ENCODE measurements at places on chromosomes 2 and 18. TPM values are rescaled to one million over a fixed set of nuclear protein-coding genes. Genes with fewer than 3 reads are reported as not detected.

GRCh38 chr2:219592736-219593135 lies 4.9 kb upstream of the STK11IP start:
- no peak for DNase-seq
- H3K4me1 ChIP-seq, result no peaks in the 10 kb centered on the region
- H3K27ac ChIP-seq, result no peak overlapping the region
- H3K36me3 ChIP-seq, result no peaks in the 10 kb centered on the region

DNA sequence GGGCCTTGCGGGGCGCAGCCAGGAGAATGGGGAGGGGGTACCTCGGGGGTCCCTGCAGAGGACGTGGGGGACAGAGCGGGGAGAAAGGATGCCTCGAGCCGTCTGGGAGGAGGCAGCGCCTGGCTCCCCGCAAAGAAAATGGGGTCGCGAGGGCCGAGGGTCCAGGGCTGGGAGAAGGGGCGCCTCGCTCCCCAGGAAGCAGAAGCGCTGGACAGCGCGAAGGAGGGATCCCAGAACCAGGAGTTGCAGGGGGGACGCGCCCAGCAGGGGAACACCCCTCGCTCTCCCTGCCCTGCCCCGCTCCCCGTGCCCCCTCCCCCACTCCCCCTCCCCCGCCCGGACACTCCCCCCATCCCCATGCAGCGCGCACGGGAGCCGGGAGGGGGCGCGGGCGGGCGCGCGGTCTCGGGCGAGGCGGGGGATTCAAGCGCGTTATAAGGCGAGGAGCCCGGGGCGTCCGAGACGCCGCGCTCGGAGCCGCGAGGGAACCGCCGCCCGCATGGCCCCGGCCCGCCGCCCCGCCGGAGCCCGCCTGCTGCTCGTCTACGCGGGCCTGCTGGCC lies at the start of gene ERFE:
TSS of gene ERFE (plus strand) at position 462 of the 562 bp plus-strand sequence. CDS start at position 500, 38 bp downstream.
- peak within 1 kb of the TSS; percentile 25 for H3K4me3 ChIP-seq
- no peaks in the 10 kb centered on the region for H3K27me3 ChIP-seq
- peak within 1 kb of the TSS; percentile 19 for H3K27ac ChIP-seq
- H3K36me3 ChIP-seq, result no peaks in the 10 kb centered on the region
- peaks cover 20% of the 10 kb centered on the region for H3K4me1 ChIP-seq

DNA sequence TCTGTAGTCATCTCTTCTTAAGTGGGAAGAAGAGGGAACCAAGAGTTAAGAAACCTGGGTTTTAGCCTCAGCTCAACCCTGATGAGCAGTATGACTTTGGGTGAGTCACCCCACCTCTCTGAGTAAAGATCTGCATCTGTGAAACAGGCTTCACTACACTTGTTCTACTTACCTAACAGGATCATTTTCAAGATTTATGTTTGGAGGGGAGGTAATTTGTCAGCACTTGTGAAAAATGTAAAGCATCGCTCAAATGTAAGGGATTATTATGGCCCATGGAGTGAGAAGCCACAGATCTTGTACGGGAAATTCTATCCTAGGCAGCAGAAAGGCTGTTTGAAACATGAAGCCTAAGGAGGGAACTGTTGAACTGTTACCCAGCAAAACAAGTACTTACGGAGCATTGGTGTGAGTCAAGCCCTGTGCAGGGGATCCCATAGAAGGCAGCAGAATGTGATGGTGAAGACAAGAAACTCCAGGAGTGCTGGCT lies 160.6 kb downstream of the PRKCE start:
- no peak overlapping the region for H3K4me3 ChIP-seq
- H3K4me1 ChIP-seq, result peaks cover 8% of the 10 kb centered on the region
- no peaks in the 10 kb centered on the region for H3K36me3 ChIP-seq
- H3K27ac ChIP-seq, result no peak overlapping the region
- H3K27me3 ChIP-seq, result no peaks in the 10 kb centered on the region
- DNase-seq, result peak; percentile 86

DNA sequence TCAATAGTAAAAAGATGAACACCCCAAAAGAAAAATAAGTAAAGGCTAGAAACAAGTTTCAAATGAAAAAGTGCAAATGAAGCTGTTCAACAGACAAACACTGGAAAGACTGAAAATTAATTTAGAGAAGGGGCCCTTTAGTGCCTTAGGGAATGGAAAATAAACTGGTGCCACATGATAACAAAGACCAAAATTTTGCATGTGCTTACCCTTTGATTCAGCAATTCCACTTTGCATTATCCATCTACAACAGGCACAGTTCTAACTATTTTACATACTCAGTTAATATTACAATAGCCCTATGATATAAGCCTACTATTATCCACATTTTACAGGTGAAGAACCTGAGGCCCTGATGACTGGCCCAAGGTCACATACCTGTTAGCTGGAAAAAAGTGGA lies 183.9 kb downstream of the NBAS start:
- no peak for DNase-seq
- no peaks in the 10 kb centered on the region for H3K4me1 ChIP-seq
- no peak overlapping the region for H3K4me3 ChIP-seq
- no peaks in the 10 kb centered on the region for H3K27me3 ChIP-seq
- H3K27ac ChIP-seq, result no peak overlapping the region

- no peaks in the 10 kb centered on the region for H3K27me3 ChIP-seq
- no peaks in the 10 kb centered on the region for H3K4me1 ChIP-seq
- no peak for DNase-seq
- H3K27ac ChIP-seq, result no peak overlapping the region
- H3K4me3 ChIP-seq, result no peak overlapping the region
Measured at GRCh38 chr2:126822921-126823320, 75.8 kb upstream of the TEX51 start.

GRCh38 chr2:96501886-96502810 lies 3.0 kb downstream of the NEURL3 start:
- no peaks in the 10 kb centered on the region for H3K4me1 ChIP-seq
- peaks cover 28% of the 10 kb centered on the region for H3K27me3 ChIP-seq
- no peaks in the 10 kb centered on the region for H3K36me3 ChIP-seq

GRCh38 chr18:54043484-54044251 lies 180.8 kb downstream of the MBD2 start:
- H3K4me3 ChIP-seq, result no peak overlapping the region
- H3K4me1 ChIP-seq, result no peaks in the 10 kb centered on the region
- no peaks in the 10 kb centered on the region for H3K36me3 ChIP-seq
- no peaks in the 10 kb centered on the region for H3K27me3 ChIP-seq
- DNase-seq, result no peak
- no peak overlapping the region for H3K27ac ChIP-seq

- H3K4me3 ChIP-seq, result no peak overlapping the region
- H3K27me3 ChIP-seq, result peaks cover 3% of the 10 kb centered on the region
- H3K4me1 ChIP-seq, result no peaks in the 10 kb centered on the region
Measured at GRCh38 chr18:75178376-75178775, 30.6 kb downstream of the PTGR3 start.

DNA sequence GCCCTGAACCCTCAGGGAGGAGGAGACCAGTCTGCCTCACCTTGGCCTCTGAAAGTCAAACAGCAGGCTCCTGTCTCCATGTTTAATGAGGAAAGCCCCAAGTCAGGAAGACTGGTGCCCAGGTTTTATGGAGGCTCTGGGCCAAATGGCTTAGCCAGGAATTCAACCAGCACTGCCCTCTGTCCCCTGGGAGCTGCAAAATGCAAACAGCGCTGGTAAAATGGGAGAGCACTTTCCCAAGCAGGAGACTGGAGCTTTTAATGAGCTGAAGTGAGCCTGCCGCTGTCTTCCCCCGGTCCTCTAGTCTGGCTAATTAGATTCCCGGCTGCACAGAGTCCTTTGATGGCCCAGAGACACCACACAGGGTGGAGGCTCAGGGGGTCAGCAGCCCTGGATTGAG lies 276.0 kb upstream of the TRIB2 start:
- H3K36me3 ChIP-seq, result no peaks in the 10 kb centered on the region
- no peaks in the 10 kb centered on the region for H3K4me1 ChIP-seq
- DNase-seq, result no peak

GRCh38 chr2:229137066-229137465 lies 134.0 kb downstream of the PID1 start:
- no peaks in the 10 kb centered on the region for H3K4me1 ChIP-seq
- H3K36me3 ChIP-seq, result no peaks in the 10 kb centered on the region
- no peak overlapping the region for H3K27ac ChIP-seq
- no peaks in the 10 kb centered on the region for H3K27me3 ChIP-seq

DNA sequence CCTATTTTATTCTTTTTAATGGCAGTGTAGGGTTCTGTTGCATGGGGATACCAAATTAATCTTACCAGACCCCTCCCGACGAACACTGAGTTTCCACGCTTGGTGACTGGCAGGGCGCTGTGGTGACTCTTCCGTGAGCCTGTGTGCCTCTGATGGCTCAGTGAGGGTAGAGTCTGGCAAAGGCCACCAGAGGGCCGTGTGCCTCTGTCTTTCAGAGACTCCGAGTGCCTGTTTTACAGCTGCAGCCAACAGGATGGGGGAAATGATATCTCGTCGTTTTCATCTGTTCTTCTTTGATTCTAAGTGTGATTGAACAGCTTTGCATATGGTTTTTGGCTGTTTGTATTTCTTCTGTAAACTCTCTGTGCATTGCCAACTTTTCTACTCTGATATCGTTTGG lies 99.8 kb downstream of the ZNF236 start:
- no peak overlapping the region for H3K4me3 ChIP-seq
- H3K4me1 ChIP-seq, result no peaks in the 10 kb centered on the region
- H3K27me3 ChIP-seq, result no peaks in the 10 kb centered on the region
- DNase-seq, result peak; percentile 73

- no peaks in the 10 kb centered on the region for H3K36me3 ChIP-seq
- no peaks in the 10 kb centered on the region for H3K27me3 ChIP-seq
- DNase-seq, result no peak
- no peaks in the 10 kb centered on the region for H3K4me1 ChIP-seq
Measured at GRCh38 chr2:84055816-84056215, 403.3 kb downstream of the SUCLG1 start.

DNA sequence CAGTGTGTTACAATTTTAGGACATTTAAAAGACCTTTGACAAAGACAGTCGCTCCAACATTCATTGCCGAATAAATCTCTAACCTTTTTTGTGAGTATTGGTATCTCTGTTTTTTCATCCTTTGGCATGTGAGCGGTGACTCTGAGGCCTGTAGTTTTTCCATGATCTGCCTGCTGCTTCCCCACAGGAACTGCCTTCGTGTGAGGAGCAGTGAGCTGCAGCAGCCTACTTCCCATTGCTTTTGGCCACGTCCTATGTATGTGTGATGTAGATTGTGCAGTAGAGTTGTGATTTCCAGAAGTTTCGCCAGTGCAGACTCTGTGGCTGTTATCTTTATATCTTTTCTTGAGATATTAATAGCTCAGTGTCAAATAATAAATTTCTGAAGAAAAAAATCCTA lies 79.8 kb downstream of the UGGT1 start:
- H3K4me1 ChIP-seq, result no peaks in the 10 kb centered on the region
- peaks cover 8% of the 10 kb centered on the region for H3K36me3 ChIP-seq
- DNase-seq, result no peak
- H3K27ac ChIP-seq, result no peak overlapping the region

DNA sequence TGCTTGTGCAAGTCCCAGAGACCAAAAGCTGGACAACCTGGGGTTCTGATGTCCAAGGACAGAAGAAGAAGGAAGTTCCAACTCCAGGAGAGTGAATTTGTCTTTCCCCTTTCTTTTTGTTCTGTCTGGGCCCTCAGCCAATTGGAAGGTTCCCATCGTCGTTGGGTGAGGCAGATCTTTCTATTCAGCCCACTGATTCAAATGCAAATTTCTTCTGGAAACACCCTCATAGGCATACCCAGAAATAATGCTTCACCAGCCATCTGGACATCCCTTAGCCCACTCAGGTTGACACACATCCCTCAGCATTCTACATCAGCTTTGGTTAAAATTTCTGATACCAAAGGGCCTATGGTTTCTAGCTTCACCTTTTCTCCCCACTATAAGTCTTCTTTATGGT lies 156.5 kb downstream of the SP3 start:
- H3K27ac ChIP-seq, result no peak overlapping the region
- H3K4me1 ChIP-seq, result no peaks in the 10 kb centered on the region
- no peaks in the 10 kb centered on the region for H3K36me3 ChIP-seq
- no peak overlapping the region for H3K4me3 ChIP-seq
- DNase-seq, result no peak

- peaks cover 6% of the 10 kb centered on the region for H3K4me1 ChIP-seq
- peak; percentile 27 for DNase-seq
- H3K36me3 ChIP-seq, result no peaks in the 10 kb centered on the region
Measured at GRCh38 chr2:85893428-85894258, 4.9 kb upstream of the ST3GAL5 start.

DNA sequence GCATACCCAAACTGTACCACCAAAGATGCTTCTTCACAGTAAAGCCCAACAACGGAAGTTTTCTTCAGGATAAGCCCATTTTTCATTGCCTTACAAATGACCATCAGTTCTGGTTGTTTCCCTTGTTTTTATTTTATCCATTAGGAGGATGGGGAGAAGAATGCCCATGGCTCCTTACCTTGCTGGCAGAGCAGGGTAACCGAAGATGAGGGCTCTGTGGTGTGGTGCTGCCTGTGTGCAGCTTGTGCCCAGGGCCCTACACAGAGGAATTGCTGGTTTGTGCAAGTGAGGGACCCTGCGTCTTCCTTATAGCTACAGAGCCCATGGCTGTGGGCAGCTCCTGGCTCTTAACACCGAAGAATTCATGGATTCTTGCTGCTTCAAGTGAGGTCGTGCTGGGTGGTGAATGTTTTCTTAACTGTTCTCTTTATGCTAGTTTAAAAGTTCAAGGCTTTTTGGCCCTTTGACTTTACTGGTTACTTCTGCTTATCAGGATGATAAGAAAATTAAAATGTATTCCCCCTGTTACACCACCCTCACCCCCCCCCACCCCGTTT lies 110.6 kb downstream of the MAP4K4 start:
- no peak overlapping the region for H3K27ac ChIP-seq
- DNase-seq, result no peak
- H3K4me1 ChIP-seq, result peaks cover 25% of the 10 kb centered on the region
- no peaks in the 10 kb centered on the region for H3K27me3 ChIP-seq

- no peaks in the 10 kb centered on the region for H3K27me3 ChIP-seq
- H3K4me1 ChIP-seq, result no peaks in the 10 kb centered on the region
- no peak overlapping the region for H3K27ac ChIP-seq
- H3K4me3 ChIP-seq, result no peak overlapping the region
- no peaks in the 10 kb centered on the region for H3K36me3 ChIP-seq
Measured at GRCh38 chr2:150046211-150046610, 441.3 kb downstream of the RND3 start.

- H3K4me1 ChIP-seq, result no peaks in the 10 kb centered on the region
- no peaks in the 10 kb centered on the region for H3K27me3 ChIP-seq
- no peak for DNase-seq
- H3K27ac ChIP-seq, result no peak overlapping the region
- H3K36me3 ChIP-seq, result no peaks in the 10 kb centered on the region
Measured at GRCh38 chr2:15867194-15868171, 72.9 kb upstream of the MYCN start.

DNA sequence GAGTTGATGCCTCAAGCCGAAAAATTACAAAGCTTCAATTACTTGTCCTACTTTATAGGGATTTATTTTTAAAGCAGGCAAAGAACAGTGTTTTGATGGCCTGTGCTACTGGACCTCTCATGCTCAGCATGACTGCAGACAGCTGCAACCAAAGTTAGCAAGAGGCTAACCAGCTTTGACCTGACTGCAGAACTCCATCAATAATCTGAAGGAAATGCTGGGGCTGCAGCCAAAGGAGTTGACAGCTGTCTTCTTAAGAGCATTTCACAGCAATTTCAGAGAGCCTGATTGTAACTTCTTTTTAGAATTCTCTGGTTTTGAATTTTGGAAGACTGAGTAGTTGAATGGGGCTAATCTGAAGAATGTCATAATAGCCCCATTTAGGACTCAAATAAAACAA lies 46.5 kb upstream of the SESTD1 start:
- DNase-seq, result peak; percentile 77
- H3K27ac ChIP-seq, result no peak overlapping the region
- H3K36me3 ChIP-seq, result no peaks in the 10 kb centered on the region

SPDYA gene
- polyA plus RNA-seq, result 0.06 TPM

MPV17 gene
- 272 TPM for polyA plus RNA-seq

TMEM182 gene
- polyA plus RNA-seq, result 2.9 TPM

TUBA3E gene
- polyA plus RNA-seq, result not detected

EHBP1 gene
- polyA plus RNA-seq, result 191 TPM

HDAC4 gene
- 8.2 TPM for polyA plus RNA-seq

ANKRD30B gene
- not detected for polyA plus RNA-seq
